ENCODE measurements at places on chromosomes 2 and 18. TPM values are rescaled to one million over a fixed set of nuclear protein-coding genes. Genes with fewer than 3 reads are reported as not detected.

IGFBP2 gene
- total RNA-seq, result 54.8 TPM

SLC9A2 gene
- total RNA-seq, result 4.1 TPM

MTCL1 gene
- total RNA-seq, result 50.1 TPM

COLEC12 gene
- total RNA-seq, result 0.03 TPM

- H3K27me3 ChIP-seq, result no peaks in the 10 kb centered on the region
- H3K36me3 ChIP-seq, result no peaks in the 10 kb centered on the region
- no peak overlapping the region for H3K4me3 ChIP-seq
- no peak overlapping the region for H3K27ac ChIP-seq
These were observed 62.0 kb downstream of the GLI2 start for GRCh38 chr2:120797421-120798221.

GRCh38 chr2:43542285-43542933, 53.4 kb downstream of the THADA start:
- DNase-seq, result peak; percentile 36
- no peaks in the 10 kb centered on the region for H3K4me1 ChIP-seq
- H3K27me3 ChIP-seq, result no peaks in the 10 kb centered on the region
- peaks cover 6% of the 10 kb centered on the region for H3K36me3 ChIP-seq
- no peak overlapping the region for H3K27ac ChIP-seq
- H3K4me3 ChIP-seq, result no peak overlapping the region

GRCh38 chr2:128798502-128799283, 480.0 kb upstream of the HS6ST1 start:
- H3K4me3 ChIP-seq, result no peak overlapping the region
- H3K27me3 ChIP-seq, result no peaks in the 10 kb centered on the region
- no peak overlapping the region for H3K27ac ChIP-seq
- H3K36me3 ChIP-seq, result no peaks in the 10 kb centered on the region
- H3K4me1 ChIP-seq, result no peaks in the 10 kb centered on the region

GRCh38 chr2:9231291-9232165, 24.9 kb downstream of the ASAP2 start:
- peaks cover 99% of the 10 kb centered on the region for H3K4me1 ChIP-seq
- peak overlapping the region; percentile 100 for H3K27ac ChIP-seq
- DNase-seq, result no peak
- no peak overlapping the region for H3K4me3 ChIP-seq
- no peaks in the 10 kb centered on the region for H3K27me3 ChIP-seq
- H3K36me3 ChIP-seq, result no peaks in the 10 kb centered on the region

DNA sequence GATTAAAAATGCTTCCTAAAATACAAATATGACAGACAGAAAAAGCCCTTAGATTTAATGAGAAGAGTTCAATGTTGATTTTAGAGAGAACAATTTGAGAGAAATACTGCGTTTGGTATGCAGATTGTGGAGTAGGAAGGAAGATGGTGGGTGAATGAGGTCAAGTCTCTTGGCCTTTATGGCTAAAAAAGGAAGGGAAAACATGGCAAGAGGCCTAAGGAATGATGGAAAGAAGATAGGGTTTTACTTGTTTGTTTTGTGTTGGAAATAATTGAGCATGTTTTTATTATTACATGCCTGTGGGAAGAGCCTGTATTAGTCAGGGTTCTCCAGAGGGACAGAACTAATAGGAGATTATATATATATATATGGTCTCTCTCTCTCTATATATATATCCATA, 318.1 kb downstream of the TRIB2 start:
- H3K27ac ChIP-seq, result no peak overlapping the region
- no peaks in the 10 kb centered on the region for H3K27me3 ChIP-seq
- H3K4me3 ChIP-seq, result no peak overlapping the region
- no peak for DNase-seq
- no peaks in the 10 kb centered on the region for H3K36me3 ChIP-seq
- H3K4me1 ChIP-seq, result no peaks in the 10 kb centered on the region

GRCh38 chr18:58157237-58157636, 113.2 kb downstream of the NEDD4L start:
- H3K27ac ChIP-seq, result no peak overlapping the region
- H3K4me3 ChIP-seq, result no peak overlapping the region
- no peaks in the 10 kb centered on the region for H3K4me1 ChIP-seq

DNA sequence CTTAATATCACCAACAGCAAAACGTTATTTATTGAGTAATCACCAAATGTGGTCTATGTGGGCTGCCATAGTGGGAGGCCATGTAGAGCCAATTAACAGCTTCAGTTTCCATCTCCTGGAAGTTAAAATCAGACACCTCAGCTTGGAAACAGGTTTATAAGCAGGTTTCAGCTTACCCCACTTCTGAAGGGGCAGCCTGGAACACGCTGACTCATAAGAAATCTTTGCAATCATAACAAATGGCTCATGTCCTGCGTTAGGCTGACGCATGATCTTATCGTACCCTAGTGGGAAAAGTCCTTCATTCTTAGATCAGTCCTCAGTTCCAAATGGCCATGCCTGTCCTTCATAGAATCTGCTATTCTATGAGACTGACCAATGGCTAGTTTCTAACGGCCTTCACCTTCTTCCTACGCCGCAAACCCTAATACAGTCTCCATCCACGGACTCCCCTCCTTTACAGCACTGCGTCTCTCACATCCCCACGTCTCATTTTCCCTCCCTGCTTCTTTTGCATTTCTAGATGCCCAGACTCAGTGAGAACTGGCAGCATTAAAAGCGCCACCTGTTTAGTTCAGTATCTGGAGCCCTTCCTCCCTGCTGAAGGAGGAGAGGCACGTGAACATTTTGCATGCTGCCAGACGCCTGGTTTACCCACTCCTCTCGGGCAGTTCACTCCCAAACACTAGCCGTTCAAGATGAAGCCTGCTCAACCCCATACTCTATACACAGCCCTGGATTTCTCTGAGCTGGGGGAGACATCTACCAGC, 24.2 kb upstream of the BZW1 start:
- peak overlapping the region; percentile 29 for H3K4me3 ChIP-seq
- H3K27me3 ChIP-seq, result no peaks in the 10 kb centered on the region
- peaks cover 10% of the 10 kb centered on the region for H3K4me1 ChIP-seq
- no peaks in the 10 kb centered on the region for H3K36me3 ChIP-seq

DNA sequence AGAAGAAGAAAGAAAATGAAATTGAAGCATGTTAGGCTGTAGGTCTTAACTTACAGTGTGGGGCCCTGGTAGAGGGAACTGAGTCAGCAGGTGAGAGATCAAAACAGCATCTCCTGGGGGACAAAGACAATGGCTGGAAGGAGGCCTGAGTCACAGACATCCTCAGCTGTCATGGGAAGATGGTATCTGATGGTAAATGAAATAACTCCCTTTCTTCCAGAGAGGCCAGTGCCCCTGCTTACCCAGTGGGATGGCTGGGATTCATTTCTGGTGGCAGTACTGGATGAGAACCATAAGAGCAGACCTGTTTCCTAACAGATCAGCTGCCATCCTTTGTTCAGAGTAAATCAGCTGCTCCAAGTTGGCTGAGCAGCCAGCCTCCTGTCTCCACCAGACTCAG, 251.3 kb upstream of the EPAS1 start:
- DNase-seq, result no peak
- no peak overlapping the region for H3K4me3 ChIP-seq
- H3K27ac ChIP-seq, result no peak overlapping the region
- no peaks in the 10 kb centered on the region for H3K36me3 ChIP-seq
- peaks cover 5% of the 10 kb centered on the region for H3K4me1 ChIP-seq

DNA sequence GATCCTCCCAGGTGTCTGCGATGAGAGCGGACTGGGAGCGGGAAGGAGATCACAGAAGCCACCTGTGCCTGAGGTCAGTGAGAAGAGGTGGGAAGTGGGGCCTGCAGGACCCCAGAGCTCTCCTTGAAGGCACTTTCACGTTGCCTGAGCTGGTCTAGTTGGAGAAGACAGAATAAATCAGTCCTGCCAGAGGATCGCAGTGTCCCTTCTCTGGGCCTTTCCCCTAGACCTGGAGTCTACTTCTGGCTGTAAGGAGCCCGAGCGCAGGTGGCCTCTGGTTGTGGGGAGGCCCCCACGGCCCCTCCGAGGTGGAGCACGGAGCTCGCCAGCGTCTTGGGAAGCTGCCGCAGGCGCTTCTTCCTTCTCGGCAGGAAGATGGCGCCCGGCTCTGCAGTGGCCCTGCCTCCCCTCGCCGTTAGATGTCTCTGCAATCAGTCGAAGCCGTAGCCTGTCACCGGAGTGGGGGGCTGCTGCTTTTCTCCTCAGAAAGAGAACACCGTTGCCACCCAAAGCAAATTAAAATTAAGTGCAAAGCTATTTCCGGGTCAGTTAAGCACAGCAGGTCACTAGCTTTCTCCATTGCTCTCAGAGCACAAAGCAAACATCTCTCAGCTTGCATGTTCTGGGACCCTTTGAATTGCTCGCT, 212.0 kb upstream of the MYT1L start:
- no peaks in the 10 kb centered on the region for H3K4me1 ChIP-seq
- H3K36me3 ChIP-seq, result no peaks in the 10 kb centered on the region
- H3K4me3 ChIP-seq, result no peak overlapping the region
- H3K27ac ChIP-seq, result no peak overlapping the region
- peaks cover 8% of the 10 kb centered on the region for H3K27me3 ChIP-seq
- no peak for DNase-seq

GRCh38 chr2:53969968-53970723, 647 bp downstream of the PSME4 start:
- no peaks in the 10 kb centered on the region for H3K27me3 ChIP-seq
- H3K4me1 ChIP-seq, result peaks cover 8% of the 10 kb centered on the region
- H3K27ac ChIP-seq, result peak overlapping the region; percentile 82
- peak overlapping the region; percentile 91 for H3K4me3 ChIP-seq
- DNase-seq, result no peak

DNA sequence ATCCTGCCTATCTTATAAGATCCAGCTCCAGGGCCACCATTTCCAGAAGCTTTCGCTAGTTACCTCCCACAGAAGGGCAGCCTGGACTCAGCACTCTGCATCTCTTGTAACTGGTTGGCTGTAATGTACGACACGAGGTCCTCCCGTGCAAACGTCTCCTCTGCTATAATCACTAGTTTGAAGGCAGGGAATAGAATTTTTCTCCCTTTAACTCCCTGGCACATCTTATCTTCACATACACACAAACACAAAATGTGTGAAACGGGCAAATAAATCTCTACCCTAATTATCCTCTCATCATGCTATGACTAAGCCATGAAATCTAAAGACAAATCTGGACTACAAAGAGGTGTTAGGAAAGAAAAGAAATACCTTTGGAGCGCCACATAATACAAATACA, 36.8 kb downstream of the RNU4ATAC start:
- no peaks in the 10 kb centered on the region for H3K4me1 ChIP-seq
- no peak overlapping the region for H3K4me3 ChIP-seq
- no peaks in the 10 kb centered on the region for H3K27me3 ChIP-seq
- no peak overlapping the region for H3K27ac ChIP-seq

DNA sequence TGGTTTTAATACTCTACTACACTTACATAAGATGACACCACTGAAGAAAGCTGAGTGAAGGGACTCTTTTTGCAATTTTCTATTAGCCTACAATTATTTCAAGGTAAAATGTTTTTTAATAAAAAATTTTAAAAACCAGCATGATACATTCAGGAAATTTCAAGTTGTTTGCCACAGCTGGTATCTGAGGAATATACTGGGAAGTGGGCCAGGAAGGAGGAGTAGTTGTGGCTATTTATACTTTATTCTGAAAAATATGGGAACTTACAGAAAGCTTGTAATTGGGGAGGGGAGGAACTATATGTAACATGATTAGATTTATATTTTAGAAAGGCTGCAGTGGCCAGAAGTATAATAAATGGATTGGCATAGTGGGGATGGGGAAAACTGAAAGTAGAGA, 40.8 kb downstream of the WDR35 start:
- no peak for DNase-seq
- H3K27ac ChIP-seq, result no peak overlapping the region
- no peak overlapping the region for H3K4me3 ChIP-seq
- peaks cover 9% of the 10 kb centered on the region for H3K4me1 ChIP-seq
- no peaks in the 10 kb centered on the region for H3K27me3 ChIP-seq
- H3K36me3 ChIP-seq, result peaks cover 7% of the 10 kb centered on the region

- no peak for DNase-seq
- H3K27me3 ChIP-seq, result no peaks in the 10 kb centered on the region
- H3K4me3 ChIP-seq, result no peak overlapping the region
These were observed 341.4 kb downstream of the ZNF516 start for GRCh38 chr18:76153691-76154090.

DNA sequence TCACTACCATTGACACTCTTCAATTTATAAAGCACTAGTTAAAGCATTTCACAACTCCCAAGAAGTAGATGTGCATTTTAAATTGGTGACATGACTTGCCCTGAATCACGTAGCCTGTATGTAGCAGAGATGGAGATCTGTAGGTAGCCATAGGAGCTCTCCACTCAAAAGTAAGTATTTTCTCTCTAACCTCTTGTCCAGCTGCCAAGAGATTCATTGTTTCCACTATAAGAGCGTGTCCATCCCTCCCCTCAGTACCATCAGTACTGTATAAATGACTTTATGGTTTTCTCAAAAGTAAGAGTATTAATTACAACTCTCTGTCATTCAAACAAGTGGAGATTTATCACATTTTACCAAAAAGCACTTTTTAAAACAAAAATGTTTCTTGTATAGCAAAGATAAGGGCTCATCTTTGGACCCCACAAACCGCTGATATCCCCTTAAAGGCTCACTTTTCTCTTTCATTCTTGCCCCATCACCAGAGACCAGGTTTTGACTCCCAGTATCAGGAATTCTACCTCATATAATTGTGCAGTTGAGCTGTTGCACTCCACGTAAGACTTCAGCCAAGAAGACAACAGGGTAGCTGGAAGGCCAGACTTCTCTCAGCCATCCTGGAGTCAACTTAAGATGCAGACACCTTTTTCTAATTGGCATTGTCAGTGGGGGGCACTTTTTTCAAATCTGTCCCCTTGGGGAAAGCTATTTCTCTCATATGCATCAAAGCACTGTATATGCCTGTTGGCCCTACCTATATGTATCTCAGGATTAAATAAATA, 78.0 kb upstream of the GALNT5 start:
- no peaks in the 10 kb centered on the region for H3K27me3 ChIP-seq
- no peak overlapping the region for H3K4me3 ChIP-seq
- H3K36me3 ChIP-seq, result no peaks in the 10 kb centered on the region
- no peak for DNase-seq

- no peaks in the 10 kb centered on the region for H3K36me3 ChIP-seq
- H3K27me3 ChIP-seq, result no peaks in the 10 kb centered on the region
- H3K4me1 ChIP-seq, result no peaks in the 10 kb centered on the region
- no peak for DNase-seq
- no peak overlapping the region for H3K27ac ChIP-seq
These were observed 37.9 kb downstream of the CDH20 start for GRCh38 chr18:61371111-61371510.

DNA sequence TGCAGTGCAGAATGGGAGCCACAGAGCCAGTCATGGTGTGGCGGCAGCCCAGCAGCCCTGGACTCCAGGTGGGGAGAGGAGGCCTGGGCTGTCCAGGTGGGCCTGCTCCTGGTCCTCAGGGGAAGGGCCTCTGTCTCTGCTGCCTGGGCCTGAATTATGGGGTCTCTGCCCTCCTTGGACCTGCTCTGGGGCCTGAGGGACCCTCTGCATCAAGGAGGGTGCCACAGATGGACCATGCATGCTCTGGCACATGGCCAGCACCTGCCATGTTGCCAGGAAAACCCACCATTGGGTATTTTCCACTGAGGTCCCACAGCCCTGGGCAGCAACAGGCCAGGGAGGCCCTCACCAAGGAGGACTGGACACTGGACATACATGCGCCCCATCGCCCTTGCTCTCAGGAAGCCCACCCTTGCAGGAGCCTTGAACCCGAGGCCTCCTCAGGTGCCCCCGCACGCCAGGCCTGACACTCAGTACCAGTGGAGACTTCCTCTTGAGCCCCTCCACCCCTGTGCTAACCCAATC, 107.1 kb downstream of the NDUFA10 start:
- no peak overlapping the region for H3K4me3 ChIP-seq
- H3K27ac ChIP-seq, result no peak overlapping the region
- no peaks in the 10 kb centered on the region for H3K36me3 ChIP-seq
- DNase-seq, result no peak
- no peaks in the 10 kb centered on the region for H3K27me3 ChIP-seq

All from Panc1 (cell line).